ENCODE measurements at places on chromosomes 13 and 19.

DNA sequence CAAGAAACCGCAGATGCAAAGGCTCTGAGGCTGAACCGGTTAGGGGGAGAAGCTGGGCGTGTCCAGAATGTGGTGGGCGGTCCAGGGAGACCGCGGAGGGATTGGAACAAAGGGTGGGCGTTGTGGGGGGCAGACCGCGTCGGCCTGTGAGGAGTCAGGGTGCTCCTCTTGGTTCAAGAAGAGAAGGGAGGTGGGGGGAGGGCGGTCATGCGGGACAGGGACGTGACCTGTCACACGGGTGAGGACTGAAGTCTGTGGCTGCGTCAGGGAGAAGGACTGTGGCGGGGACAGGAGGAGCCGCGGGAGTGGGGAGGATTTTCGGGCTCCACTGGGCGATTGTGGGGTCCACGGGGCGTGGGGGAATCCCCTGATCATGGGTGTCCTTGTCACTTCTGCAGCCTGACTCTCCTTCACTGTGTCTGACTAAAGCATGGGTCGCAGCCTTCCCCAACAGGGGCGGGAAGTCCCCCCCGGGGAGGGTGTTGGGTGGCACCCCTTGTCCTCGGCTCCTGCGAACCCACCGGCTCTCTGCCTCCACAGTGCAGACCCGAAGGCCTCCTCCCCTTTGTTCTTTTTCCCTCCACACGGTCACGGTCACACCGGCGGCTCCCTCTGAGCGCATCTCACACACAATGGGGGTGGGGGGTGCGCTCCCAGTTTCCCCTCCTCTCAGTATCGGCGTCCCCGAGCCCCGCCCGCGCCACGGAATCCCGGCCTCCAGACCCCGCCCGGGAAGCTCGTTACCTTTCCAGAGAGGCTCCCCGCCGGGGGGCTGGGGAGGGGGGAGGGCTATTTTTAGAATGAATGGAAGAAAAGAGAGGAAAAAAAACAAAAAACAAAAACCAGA lies 16.4 kb upstream of the KCNN1 start:
- no peak overlapping the region for H3K27ac ChIP-seq
- H3K36me3 ChIP-seq, result no peaks in the 10 kb centered on the region
- H3K27me3 ChIP-seq, result peaks cover 18% of the 10 kb centered on the region
- no peak overlapping the region for H3K4me3 ChIP-seq
- H3K4me1 ChIP-seq, result peaks cover 53% of the 10 kb centered on the region

DNA sequence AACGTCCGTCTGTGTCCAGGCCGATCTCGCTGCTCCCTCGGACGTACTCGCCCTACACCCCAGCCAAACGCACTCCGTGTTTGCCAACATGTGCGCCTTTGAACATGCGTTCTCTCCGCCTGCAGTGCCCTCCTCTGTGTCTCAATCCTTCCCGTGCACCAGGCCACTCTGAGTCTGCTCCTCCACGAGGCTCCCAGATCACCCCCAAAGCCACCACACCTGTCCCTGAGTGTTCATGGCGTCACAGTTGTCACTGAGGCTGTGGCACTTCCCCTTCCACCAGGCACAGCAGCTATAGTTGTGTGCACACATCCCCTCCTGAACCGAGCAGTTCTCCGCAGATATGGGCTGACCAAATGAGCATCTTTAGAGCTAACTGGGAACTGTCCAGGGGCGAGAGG lies 35.6 kb downstream of the RASA3 start:
- DNase-seq, result no peak
- no peak overlapping the region for H3K4me3 ChIP-seq
- peaks cover 44% of the 10 kb centered on the region for H3K4me1 ChIP-seq
- H3K27me3 ChIP-seq, result no peaks in the 10 kb centered on the region

DNA sequence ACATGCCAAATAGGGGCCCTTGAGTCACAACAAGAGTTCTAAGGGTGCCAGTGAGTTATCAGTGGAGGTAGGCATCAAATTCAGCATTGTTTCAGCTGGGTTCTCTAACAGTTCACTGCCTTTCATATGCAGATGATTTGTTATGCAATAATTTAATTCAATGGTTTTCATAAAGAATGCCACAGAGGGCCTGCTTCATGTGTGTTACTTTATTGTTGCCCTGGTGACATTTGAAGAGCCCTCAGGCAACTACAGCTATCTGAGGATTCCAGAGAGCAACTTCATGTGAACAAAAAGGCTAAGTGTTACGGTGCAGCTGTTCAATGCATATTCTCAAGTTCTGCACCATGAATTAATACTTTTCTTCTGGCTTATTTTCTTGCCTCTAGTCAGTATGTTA lies 43.1 kb upstream of the STARD13 start:
- no peaks in the 10 kb centered on the region for H3K36me3 ChIP-seq
- no peaks in the 10 kb centered on the region for H3K27me3 ChIP-seq
- no peak overlapping the region for H3K27ac ChIP-seq
- no peaks in the 10 kb centered on the region for H3K4me1 ChIP-seq
- no peak for DNase-seq

GRCh38 chr13:40394304-40394985 lies 272.0 kb downstream of the FOXO1 start:
- no peaks in the 10 kb centered on the region for H3K4me1 ChIP-seq
- no peak overlapping the region for H3K27ac ChIP-seq

GRCh38 chr19:1355568-1356507 lies 27.9 kb upstream of the NDUFS7 start:
- no peak for DNase-seq
- no peaks in the 10 kb centered on the region for H3K36me3 ChIP-seq
- H3K4me3 ChIP-seq, result peak overlapping the region; percentile 88

- peaks cover 20% of the 10 kb centered on the region for H3K4me1 ChIP-seq
- no peaks in the 10 kb centered on the region for H3K36me3 ChIP-seq
- H3K4me3 ChIP-seq, result no peak overlapping the region
- no peaks in the 10 kb centered on the region for H3K27me3 ChIP-seq
Observed at GRCh38 chr19:41136636-41137455, 22.6 kb downstream of the CYP2F1 start.
